ENCODE measurements at places on chromosomes 5 and 9.
A peak's percentile ranks its signal among the peaks of the same experiment; 100 is the strongest.

GRCh38 chr5:133147815-133148567, 96.2 kb downstream of the HSPA4 start:
- DNase-seq = no peak

GRCh38 chr5:31280210-31280609, 86.7 kb downstream of the CDH6 start:
- DNase-seq = peak; percentile 19

- DNase-seq = no peak
Observed at GRCh38 chr5:166365164-166365563, 1926.3 kb upstream of the WWC1 start.

- DNase-seq = no peak
Observed at GRCh38 chr5:73445665-73446630, 2.6 kb downstream of the FOXD1 start.

- no peak for DNase-seq
Observed at GRCh38 chr5:116650544-116650943, 75.9 kb upstream of the SEMA6A start.

DNA sequence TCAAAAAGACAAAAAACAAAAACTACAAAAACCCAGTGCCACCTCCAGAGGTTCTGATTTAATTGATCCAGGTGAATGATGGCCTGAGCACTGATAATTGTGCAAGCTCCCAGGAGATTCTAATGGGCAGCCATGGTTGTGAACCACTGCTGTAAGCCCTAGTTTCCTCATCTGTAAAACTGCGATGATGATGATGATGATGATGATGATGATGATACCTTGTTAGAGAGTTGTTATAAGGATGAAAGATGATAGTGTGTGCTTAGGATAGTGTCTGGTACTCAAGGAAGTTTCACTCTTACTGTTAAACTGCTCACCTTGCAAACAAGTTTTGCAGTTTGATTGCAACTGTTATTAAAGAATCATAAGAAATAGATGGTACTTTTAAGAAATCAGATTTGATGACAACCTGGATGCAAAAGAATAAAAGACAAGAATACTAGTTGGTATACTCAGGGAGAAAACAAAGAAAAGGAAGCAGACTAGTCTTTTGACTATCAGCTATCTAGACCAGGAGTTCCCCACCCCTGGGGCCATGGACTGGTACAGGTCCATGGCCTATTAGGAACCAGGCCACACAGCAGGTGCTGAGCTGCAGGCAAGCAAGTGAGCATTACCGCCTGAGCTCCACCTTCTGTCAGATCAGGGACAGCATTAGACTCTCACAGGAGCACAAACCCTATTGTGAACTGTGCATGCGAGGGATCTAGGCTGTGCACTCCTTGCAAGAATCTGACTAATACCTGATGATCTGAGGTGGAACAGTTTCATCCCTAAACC, 98.0 kb downstream of the OR2K2 start:
- DNase-seq = no peak

GRCh38 chr5:159797261-159797970, 118.9 kb upstream of the ADRA1B start:
- DNase-seq = no peak

DNA sequence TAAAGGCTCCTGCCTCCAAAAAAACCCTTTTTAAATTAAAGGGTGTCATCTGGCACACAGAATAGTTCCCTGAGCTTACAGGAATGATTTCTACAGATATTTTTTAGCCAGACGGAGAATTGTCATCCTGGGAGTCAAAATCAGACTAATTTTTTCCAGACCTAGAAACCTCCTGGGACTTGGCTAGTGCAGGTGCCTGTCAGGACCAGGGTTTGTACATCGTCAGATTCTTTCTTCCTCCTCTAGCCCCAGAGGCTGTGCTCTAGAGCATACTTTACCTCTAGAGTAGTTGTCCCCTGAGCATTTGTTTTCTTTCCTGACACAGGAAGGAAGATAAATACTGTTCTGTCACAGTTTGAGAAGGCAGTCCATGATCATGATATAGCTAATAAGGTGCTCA, 52.5 kb downstream of the RAB3C start:
- no peak for DNase-seq

GRCh38 chr9:68817079-68817875, 112.2 kb downstream of the PIP5K1B start:
- no peak for DNase-seq

GRCh38 chr9:93183663-93184431, at the start of gene WNK2:
WNK2 (plus strand) TSS chr9:93184139; CDS start chr9:93184930, 791 bp downstream.
- peak; percentile 19 for DNase-seq

- no peak for DNase-seq
Observed at GRCh38 chr5:180596668-180597231, 5.5 kb upstream of the SCGB3A1 start.

- peak; percentile 97 for DNase-seq
Observed at GRCh38 chr5:160421625-160422258, at the start of gene PTTG1. PTTG1 (plus strand) TSS chr5:160421855; CDS start chr5:160422313, 458 bp downstream.

GRCh38 chr5:115565233-115565632, 20.7 kb upstream of the FEM1C start:
- no peak for DNase-seq

- DNase-seq = no peak
Observed at GRCh38 chr9:90035471-90035870, 430.7 kb downstream of the GADD45G start.

DNA sequence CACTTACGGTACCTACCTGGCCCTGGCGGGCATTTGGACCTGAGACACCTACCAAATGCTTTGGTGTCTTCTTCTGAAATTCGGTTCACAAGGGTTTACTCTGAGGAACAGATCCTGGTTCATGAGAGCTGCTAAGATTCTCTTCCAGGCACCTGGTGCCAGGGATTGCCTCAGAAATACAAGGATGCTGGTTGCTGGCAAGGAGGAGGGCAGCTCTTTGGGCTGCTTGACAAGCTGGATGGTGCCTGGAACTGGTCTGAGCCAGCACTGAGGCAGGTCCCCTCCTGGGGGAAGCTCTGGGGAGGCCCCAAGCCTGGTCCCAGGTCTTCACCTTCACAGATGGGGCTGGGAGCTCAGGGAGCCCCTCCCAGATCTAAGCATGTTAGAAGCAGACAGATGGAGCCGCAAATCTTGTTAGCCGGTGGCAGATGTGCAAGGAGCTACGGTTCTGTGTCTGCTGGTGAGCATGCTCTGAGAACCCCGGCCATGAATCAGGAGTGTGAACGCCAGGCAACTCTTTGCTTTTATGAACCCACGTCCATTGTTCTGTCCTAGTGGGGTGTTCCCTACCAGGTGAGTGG, 16.3 kb downstream of the FABP6 start:
- DNase-seq = no peak

DNA sequence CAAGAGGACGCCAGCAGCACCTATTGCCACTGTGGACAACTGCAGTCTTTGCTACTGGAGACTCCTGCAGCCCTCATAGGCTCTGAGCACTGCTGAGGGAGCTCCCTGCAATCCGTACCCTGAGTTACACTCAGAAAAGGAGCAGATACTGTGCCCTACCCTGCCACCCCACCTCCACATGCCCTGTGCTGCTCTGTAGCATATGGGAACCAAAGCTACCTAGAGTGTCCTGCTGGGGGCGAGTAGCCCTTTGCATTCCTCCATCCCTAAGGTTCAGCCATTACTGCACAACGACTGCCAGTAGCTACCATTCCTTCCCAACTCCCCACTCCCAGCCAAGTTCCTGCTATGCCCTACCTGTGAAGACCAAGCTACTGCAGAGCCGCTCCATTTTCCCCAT, 90.2 kb upstream of the SNCAIP start:
- DNase-seq = no peak

- peak; percentile 95 for DNase-seq
Observed at GRCh38 chr9:81182431-81182830, 506.9 kb downstream of the TLE1 start.

DNA sequence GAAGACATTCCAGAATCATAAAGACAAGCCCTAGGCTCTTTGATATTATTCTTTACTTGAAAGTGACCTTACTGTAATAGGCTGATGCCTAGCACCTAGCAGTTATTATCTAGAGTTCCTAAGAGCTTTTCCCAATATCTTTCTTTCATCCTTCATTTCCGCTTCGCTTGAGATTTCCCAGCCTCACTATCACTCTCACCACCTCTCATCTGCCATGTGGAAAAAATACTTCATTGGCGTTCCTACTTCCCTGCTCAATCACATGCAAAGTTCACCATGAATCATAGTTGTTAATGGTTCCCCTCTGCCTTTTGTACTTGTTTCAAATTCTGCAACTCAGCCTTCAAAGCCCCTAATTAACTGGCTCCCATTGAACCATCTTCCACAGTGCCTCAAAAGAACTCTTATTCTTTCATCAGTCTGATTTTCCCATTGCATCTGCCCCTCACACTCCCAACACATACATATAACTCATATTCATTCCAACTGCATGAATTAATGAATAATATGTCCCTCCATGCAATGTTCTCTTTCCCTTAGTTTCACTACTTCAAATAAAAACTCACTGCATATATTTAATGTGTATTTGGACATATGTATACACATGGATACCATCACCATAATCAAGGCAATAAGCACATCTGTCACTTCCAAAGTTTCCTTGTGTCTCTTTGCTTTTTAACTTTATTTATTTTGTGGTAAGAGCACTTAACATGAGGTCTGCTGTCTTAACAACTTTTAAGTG, 221.6 kb downstream of the PARP8 start:
- no peak for DNase-seq

DNA sequence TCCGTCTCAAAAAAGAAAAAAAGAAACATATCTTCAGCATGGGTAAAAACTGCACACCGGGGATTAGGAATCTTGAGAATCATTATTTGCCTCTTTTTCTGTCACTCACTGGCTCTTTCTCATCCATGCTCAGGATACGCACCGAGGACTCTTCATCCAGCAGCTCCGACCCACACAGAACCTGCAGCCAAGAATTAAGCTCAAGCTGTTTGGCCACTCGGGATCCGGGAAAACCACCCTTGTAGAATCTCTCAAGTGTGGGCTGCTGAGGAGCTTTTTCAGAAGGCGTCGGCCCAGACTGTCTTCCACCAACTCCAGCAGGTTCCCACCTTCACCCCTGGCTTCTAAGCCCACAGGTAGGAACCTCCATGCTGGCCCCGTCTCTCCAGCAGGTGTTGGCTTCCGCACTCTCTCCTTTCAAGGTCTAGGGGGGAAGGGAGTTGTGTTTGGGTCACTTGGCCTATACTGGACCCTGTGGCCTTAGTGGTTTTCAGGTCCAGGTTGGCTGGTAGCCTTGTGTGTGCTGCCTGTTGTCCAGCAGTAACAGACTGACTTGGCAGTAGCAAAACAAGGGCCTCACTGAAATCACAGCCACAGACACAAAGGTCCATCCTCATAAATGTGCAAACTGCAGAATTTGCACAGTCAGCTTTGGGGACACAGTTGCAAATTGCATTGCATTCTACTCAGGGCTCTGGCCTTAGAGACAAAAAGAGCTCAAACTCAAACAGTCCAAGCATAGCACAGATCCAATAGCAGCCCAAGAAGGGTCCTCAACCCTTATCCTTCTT, 44.5 kb upstream of the CTSL start:
- no peak for DNase-seq

- peak; percentile 5 for DNase-seq
Observed at GRCh38 chr5:5141339-5141599, 1.1 kb downstream of the ADAMTS16 start.

DNA sequence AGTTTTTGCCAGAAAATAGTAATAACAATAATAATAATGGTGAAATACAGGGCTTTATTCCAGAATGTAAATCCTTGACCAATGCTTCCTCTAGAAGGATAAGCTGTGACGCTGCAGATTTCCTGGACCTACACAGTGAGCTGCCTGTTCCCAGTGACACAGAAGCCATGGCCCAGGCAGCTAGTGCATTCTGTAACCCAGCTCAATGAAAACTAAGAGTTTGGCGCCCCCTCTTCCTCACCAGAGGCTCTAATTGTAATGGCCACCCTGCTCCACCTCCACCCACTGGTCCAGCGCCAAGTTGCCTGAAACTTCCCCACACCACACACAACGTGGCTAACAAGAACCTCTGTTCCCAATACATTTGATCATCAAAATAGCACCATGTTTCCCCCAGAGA, 248.1 kb downstream of the CETN3 start:
- peak; percentile 3 for DNase-seq

- no peak for DNase-seq
Observed at GRCh38 chr5:170112876-170113521, 7.3 kb downstream of the FOXI1 start.

DNA sequence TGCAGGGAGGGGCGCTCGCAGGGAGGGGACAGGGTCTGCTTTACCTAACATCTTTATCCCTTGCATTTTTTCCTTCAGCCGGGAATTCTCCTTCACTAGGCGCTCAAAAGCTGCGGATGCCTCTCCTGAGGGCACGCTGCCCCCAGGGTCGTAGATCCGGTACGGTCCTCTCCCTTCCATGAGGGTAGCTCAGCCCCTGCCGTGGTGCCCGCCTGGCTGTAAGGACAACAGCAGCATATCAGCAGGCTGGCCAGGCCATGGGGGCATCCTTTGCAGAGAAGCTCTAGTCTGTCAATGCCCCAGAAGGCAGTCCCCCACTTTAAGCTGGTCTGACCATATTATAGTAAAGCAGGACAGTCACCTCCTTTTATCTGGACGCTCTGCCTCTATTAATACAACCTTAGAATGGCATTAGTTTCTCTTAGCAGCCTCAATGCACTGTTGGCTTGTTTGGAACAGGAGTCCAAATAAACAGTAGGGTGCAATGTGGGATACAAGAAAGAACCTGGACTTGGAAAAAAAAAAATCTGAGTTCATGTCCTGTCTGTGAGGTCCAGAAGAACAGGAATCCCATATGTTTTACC, 15.8 kb downstream of the TNIP1 start:
- DNase-seq = no peak

Data from kidney tubule cell (primary cell).